Mesangial cell (primary cell): ENCODE measurements at places on chromosomes 1 and 21. TPM values are rescaled to one million over a fixed set of nuclear protein-coding genes. Genes with fewer than 3 reads are reported as not detected.

TSSK3 gene
- 0.16 and 1.3 TPM in 2 replicates for total RNA-seq

AKNAD1 gene
- total RNA-seq = not detected in 2 replicates

TMPRSS3 gene
- total RNA-seq = not detected in 2 replicates

LCK gene
- 0.25 and 0.33 TPM in 2 replicates for total RNA-seq

RGS13 gene
- total RNA-seq = not detected in 2 replicates

MMP23B gene
- total RNA-seq = 11.9 and 55.1 TPM in 2 replicates

TMEM61 gene
- total RNA-seq = 0.89 TPM in 1 of 2 replicates, not detected in the other

AMY1A gene
- not detected in 2 replicates for total RNA-seq
